Activated CD8-positive, alpha-beta memory T cell treated with anti-CD3 and anti-CD28 coated beads, Interleukin-2, amount 10 ng/mL, durations not matched to agents 7 days and 5 days (primary cell): ENCODE measurements at places on chromosomes 1 and 21.

DNA sequence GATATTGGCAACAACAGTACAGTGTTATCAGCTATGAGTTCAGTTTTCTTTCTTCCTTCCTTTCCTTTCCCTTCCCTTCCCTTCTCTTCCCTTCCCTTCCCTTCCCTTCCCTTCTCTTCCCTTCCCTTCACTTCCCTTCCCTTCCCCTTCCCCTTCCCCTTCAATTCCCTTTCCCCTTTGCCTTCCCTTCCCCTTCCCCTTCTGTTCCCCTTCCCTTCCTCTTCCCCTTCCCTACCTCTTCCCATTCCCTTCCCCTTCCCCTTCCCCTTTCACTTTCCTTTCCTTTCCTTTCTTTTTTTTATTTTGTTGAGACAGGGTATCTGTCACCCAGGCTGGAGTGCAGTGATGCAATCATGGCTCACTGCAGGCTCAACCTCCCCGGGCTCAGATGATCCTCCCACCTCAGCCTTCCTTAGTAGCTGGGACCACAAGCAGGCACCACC, 72.3 kb upstream of the CAPZB start:
- no peak for DNase-seq

GRCh38 chr1:143653429-143653802, 318.4 kb downstream of the FAM72C start:
- no peak for DNase-seq

DNA sequence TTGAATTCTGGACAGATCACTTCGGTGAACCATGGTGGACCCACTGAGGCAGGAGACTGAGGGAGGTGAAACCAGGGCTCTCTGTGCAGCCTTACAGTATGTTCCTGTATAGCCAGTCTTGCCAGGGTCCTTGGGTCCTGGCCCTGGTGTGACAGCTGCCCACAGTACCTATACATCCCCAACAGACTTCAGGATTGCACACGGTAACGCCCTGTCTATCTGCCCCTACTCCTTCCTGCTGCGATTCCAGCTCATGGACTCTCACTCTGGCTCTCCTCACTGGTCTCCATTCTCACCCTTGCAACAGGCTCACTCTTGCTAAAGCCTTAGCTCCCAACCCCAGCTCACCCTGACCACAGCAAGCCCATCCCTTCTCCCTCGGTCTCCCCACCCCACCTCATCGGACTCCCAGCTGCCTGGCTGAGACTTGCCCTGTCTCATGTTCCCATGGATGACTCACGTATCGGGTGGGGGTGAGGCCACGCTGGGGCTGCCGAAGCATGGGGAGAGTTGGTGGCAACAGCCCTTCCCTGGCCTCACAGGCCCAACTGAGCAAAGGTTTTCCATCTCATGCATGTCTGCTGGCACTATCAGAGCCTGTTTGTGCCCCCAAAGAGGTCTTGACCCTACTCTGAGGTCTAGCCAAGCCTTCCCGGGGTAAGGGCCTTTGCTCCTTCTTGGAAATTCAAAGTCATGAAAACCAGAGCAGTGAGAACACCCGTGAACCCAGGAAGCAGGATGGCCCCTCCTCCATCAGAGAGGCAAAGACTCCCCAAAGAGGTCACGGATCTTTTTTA, 7.1 kb downstream of the PHLDA3 start:
- no peak for DNase-seq

DNA sequence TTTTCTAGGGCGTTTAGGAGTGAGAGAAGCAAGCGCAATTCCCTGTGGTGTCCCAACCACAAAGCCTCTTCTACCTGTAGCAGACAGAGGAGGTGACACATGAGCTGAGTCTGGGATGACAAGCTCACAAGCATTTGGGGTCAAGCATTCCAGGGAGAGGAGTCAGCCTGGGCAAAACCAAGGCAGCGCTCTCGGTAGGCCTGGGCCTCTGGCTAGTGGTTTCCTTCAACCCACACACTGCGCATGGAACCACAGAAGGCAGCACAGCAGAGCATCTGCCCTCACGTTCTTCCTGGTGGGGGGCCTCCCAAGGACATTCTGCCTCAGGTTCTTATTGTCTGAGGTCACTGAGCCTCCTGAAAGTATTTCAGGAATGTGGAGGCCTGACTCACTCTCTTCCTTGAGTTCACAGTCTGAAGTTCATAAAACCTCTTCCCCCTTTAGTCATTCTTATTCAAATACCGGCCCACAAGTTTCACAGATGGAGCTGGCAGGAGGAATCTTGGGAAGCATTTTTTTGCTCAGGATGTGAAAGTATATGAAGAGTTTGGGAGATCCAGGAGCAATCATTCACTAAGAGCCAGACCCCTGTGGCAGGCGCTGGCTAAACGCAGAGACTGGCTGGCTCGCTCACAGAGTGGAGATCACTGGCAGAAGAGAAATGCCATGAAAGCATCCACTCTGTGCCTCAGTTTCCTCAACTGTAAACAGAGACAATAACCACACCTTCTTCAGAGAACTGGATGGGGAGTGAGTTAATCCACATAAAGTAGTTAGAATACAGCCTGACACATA, 26.8 kb downstream of the CCN1 start:
- no peak for DNase-seq

DNA sequence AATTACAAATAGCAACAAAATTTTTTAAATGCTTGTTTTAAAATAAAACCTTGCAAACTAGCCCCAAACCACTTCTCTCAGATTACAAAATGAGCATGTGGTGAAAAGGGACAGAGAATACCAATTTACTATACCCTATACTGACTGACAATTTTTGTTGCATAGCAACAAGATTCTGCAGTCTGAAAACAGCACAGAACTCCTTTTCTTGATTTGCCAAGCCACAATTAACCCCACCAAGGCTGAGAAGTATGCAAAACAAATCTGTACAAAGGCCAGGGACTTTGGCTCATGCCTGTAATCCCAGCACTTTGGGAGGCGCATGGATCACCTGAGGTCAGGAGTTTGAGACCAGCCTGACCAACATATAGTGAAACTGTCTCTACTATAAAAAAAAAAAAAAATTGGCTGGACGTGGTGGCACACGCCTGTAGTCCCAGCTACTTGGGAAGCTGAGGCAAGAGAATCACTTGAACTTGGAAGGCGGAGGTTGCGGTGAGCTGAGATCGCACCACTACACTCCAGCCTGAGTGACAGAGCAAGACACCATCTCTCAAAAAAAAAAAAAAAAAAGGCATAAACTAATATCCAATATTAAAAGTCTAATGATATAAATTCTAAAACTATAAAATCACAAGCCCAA, 21.8 kb downstream of the ENAH start:
- no peak for DNase-seq

GRCh38 chr1:145711213-145711651, 4.1 kb upstream of the PDZK1 start:
- no peak for DNase-seq

GRCh38 chr1:205668951-205669340, 11.4 kb downstream of the SLC45A3 start:
- no peak for DNase-seq

- DNase-seq, result no peak
These were observed 19.0 kb downstream of the TMEM63A start for GRCh38 chr1:225863167-225863566.

DNA sequence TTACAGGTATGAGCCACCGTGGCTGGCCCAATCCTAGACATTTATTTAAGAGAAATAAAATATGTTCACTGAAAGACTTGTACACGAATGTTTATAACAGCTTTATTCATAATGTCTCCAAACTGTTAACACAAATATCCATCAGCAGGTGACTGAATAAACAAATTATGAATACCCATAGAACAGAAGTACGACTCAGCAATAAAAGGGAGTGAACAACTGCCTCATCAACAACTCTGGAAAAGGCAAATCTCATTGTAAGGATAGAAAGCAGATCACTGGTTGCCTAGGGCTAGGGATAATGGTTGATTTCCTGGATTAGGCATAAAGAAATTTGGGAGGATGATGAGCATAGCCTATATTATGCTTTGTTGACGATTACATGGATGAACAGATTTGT, 41.7 kb downstream of the GABPA start:
- no peak for DNase-seq

DNA sequence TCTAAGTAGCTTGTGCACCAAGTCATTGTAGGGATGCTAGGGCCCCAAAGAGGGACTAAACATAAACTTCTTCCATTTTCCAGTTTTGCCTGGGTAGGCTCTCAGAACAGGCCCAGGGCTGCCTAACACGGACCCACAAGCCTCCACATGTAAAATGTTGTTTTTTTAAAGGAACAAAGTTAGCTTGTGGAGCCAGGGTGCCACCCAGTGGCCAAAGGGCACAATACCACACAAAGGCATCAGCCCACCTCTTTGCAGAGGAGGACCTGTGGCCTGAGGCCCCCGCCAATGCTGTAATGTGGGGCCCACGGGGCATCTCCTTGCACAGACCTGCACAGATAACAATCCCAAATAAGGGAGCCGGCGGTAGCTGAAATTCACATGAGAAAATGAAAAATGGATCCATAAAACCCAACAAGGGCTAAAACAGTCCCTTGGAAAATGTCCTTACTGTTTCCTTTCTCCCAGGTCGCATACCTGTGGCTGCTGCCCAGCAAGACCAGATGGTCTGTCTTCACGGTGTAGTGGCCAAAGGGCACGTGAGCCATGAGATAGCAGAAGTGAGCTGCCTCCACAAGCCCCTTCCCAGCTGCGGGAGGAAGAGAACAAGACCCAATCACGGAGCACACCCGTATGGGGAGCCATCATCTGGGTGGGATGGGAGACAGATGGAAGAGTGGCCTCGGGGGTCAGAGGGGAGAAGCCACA, 23.8 kb downstream of the SEC16B start:
- DNase-seq, result peak; percentile 48

DNA sequence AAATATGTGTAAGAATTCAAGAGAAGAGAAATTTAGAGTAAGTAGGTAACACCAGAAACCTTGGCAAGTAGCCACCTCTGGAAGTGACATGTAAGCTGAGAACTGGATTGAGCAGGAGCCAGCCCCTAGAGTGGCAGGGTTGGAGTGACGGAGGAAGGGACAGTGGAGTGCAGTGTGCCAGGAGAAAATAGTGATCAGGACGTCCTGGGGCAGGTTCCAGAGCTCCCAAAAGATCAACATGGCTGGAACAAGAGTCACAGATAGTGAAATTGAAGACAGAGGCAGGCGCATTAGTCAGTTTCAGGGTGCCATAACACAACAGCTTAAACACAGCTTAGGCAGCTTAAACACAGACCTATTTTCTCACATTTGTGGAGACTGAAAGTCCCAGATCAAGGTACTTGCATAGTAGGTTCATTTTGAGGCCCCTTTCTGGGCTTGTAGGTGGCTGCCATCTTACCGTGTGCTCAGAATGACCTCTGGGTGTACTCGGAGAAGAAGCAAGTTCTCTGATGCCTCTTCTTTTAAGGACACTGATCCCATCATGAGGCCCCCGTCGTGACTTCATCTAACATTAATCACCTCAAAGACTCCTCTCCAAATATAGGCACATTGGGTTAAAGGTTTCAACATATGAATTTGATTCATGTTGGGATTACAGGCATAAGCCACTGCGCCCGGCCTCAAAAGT, 37.2 kb downstream of the GNPAT start:
- DNase-seq, result no peak

- DNase-seq, result no peak
These were observed 13.5 kb downstream of the SHISA4 start for GRCh38 chr1:201902198-201902597.

DNA sequence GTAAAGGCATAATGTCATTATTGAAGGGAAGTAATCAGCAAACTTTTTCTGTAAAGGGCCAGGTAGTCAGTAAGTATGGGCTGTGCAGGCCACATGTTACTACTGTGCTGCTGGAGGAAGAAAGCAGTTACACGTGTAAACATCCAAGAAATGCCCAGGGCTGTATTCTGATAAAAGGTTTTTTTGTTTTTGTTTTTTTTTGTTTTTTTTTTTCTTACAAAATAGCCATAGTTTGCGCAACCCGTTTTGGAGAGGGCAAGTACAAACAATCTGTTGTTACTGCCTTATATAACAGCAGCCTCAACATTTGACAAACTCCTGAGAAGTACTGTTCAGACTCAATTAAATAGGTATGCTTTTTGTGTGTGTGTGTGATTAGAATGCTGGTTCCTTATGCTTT, 26.7 kb upstream of the MTMR11 start:
- no peak for DNase-seq

- no peak for DNase-seq
These were observed 6.9 kb upstream of the GPR153 start for GRCh38 chr1:6267686-6268322.

- no peak for DNase-seq
These were observed 3.8 kb upstream of the FAM20B start for GRCh38 chr1:179021873-179022272.

GRCh38 chr1:15808955-15809354, 1.5 kb upstream of the UQCRHL start:
- DNase-seq, result no peak

DNA sequence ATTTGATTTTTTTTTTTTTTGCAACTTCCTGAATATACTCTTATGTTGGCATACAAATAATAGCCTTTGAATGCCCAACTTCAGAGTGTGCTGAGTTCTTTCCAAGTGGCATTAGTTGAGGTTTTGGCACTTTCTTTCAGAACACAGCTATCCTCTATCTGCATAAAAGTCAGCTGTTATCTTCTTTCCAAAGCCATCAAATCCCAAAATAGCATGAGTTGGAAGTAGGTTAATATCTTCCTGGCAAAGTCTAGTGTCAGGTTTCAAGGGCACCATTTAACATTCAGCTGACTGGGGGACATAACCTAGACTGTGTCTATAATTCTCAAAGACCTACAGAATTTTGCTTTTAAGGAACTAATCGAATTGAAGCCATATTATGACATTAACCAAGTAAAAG, 223.9 kb downstream of the PLPP3 start:
- DNase-seq, result no peak

DNA sequence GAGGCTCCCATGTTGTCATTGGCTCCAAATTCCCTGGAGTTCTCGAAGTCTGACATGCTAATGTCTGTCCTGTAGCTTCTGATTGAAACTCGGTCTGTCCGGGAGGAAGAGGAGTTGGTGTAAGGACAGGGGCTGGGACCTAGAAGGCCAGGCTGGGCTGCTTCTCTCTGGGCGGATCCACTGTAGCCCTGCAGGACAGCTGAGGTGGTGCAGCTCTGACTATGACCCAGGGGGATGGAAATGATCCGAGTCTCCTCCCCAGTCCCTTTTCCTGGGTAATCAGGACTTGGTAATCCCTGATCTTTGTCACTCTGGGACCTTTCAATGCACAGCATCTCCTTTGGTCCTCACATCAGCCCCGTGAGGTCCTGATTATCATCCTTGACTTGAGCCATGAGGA, 10.0 kb upstream of the FCMR start:
- no peak for DNase-seq

GRCh38 chr1:113027449-113027848, 45.5 kb upstream of the LRIG2 start:
- DNase-seq, result no peak
